ENCODE measurements at places on chromosomes 4 and X.

DNA sequence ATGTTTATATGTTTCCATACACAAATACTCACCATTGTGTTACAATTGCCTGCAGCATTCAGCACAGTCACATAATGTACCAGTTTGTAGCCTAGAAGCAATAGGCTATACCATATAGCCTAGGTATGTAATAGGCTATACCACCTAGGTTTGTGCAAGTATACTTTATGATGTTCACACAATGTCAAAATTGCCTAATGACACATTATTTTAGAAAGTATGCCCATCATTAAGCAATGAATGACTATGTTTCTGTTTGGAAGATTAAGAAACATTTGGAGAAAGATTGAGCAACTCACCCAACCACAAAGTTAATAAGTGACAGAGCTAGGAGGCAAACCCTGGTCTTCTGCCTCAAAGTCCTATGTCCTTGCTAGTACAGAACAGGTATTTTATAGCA lies 96.8 kb upstream of the GRIA3 start:
- no peak for DNase-seq

DNA sequence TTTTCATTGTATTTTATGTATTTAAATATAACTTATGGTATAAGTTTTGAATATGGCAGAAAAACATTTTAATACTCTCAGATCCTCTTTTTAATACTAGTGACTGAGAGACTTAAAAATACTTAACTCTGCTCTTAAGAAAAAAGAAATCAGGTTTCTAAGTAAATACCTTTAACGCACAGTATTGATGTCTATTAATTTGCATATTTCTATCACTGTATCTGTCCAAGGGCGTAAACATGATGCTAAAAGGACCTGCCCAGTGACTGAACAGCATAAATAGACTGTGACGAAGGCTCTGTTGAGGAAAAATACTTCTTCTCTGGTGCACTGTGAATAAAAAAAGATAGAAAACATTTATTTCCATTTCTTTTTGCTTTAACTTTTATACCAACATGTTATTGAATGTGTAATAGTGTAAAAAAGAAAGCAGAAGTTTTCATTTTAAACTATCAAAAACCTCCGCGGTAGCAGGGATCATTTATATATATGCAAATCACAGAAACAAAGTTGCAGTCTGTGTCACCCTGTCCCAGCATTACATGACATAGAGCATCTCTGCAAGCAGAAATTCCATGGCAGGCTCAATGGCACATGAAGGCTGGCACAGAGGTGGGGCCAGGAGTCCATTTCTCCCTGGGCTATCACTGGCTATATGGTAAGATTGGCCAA lies 75.4 kb downstream of the ZAR1 start:
- no peak for DNase-seq

DNA sequence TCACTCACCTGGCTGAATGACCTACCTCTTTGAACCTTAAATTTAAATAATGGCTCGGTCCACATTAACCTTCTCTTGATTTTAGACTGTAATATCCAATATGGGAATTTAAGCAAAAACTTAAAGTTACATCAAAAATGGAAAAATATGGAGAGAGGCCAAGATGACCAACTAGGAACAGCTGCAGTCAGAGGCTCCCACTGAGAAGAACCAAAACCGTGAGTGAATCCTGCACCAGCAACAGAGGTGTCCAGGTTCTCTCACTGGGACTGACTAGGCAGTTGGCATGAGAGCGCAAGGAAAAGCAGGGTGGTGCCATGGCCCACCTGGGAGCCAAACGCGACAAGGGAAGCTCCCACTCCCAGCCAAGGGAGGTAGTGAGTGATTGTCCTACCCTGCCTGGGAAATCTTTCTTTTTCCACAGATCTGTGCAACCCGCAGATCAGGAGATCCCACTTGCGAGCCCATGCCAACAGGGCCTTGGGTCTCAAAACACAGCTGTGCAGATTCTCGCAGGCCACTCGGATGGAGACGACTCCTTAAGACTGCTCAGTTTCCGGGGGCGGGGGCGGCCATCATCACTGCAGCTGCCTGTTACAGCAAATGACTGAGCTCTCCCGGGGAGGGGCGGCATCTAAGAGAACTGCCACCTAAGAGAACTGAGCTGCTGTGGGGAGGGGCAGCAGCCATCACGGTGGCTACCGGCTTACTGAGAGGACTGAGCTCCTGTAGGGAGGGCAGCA lies 343.4 kb downstream of the DMD start:
- no peak for DNase-seq

DNA sequence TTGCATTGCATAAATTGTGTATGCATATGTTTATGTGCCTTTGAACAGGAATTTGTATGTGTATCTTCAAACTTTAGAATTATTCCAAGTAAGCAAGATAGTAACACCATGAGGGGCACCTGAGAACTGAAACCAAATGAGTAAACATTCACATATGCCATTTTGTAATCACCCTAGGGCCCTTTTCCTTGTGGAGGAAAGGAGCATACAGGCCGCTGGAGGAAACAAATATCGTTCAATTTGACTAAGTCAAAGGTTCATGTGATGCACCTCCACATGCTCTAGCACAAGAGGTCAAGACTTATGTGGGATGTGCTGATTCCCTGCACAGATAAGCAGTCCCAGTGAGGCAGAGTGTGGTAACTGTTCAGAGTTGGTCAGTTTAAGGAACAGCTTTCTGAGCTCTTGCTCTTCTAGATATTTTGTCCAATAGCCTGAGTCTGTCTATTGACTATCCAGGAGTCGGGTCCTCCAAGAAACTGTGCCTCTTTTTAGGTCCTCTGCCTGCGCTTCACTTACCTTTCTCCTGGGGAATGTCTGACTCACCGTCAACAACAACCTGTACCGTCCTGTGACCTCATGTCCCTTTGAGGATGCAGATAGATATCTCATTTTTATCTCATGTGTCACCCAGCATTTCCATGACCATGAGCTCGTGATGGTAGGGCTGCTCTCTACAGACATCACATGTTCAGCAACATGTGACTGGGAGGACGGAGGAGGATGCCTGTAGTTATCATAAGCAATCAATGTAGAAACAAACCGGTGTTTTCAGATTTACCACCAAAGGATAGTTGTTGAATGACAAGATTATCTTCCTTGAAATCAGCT lies 196.9 kb downstream of the NWD2 start:
- DNase-seq = no peak

DNA sequence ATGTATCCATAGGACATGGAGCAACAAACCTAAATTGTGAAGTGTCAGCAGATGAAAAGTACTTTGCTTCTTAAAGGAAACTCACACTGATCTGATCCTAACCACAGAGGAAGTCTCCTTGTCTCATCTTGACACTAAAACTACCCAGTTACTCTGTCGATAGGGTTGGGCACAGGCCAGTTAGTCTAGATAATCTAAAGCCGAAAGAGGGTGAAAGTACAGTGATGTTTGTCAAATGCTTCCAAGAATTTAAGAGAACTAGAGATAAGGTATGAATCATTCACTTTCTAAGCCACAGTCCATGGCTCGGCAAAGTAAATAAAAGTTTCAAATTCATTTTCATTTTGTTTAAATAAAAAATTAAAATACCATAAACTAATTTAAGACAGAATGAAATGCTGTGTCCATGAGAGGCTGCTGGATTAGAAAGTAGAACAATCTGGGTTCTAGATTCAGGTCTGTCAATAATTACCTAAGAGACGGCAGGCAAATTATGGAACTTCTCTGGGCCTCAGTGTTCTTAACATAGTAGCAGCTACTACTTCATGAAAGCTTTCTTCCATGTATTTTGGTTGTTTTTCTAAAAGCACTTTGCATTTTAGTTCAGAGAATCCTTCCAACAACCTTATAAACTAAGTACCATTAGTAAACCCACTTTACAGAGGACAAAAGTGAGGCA lies 176.7 kb downstream of the LDB2 start:
- no peak for DNase-seq

- DNase-seq = no peak
Measured at GRCh38 chr4:7462509-7462971, 27.8 kb upstream of the PSAPL1 start.

DNA sequence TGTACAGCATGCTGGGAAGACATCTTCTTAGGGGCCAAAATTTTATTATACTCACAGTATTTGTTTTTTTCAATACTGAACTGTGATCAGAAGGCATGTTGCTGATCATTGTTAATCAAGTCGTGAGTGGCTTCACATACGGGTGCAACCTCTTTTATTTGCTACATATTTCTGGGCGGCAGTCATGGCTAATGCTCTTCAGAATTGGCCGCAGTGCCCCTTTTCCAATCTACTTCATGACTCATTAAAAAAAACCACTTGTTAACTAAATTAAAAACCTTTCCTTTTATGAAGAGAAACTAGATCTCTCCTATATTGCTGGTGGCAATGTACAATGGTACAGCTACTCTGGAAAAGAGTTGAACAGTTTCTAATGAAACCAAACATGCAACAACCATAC lies 101.5 kb upstream of the C1GALT1C1 start:
- no peak for DNase-seq

- DNase-seq = no peak
Measured at GRCh38 chrX:86171366-86171765, 23.1 kb downstream of the DACH2 start.

- no peak for DNase-seq
Measured at GRCh38 chr4:124265701-124266100, 446.8 kb downstream of the ANKRD50 start.

GRCh38 chr4:153210727-153211126 lies 6.5 kb downstream of the TRIM2 start:
- DNase-seq = no peak

- no peak for DNase-seq
Measured at GRCh38 chrX:145002771-145003170, 244.5 kb upstream of the SPANXN1 start.

DNA sequence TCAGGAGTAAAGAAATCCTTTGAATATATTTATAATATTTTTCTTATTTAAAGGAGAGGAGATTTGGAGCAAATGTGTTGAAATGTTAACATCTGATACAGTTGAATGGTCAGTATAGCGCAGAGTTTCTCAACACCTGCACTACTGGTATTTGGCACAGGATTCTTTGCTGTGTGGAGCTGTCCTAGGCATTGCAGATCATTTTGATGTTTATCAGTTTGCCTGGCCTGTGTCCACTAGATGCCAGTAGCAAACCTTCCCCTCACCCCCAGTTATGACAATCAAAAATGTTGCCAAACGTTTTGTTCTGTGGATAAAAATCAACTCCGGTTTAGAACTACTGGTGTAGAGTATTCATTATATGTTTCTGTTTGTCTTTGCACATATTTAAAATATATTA lies 765.3 kb upstream of the SLIT2 start:
- no peak for DNase-seq

DNA sequence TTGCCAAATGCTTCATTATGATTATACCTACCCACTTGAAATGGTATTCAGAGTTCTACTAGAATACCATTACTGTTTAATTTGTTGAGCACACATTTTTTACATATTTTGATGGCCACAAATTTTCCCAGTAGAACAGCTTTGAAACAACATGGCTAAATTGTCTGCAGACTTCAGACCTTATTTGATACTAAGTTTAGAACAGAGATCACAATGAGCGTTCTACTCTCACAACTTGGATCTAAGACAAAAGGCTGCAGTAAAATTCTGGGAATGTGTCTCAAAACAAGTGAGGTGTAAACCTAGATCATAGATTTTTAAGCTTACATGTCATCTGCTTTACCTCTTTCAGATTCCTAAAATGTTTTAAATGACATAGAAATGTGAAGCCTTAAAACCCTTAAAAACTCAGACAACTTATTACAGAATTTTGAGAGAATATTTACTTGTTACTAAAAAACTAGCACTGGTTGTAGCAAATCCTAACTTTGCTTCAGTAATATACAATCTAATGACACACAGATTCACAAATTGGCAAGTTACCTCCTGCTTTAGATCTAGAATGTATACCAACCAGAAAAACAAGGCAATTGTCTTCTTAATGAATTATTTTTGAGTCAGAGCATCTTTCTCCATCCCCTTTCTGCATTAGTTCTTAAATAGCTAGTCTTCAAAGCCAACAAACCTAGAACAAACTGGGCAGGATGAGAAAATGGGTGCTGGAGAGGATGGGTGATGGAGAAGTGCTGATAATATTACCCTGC lies 243.3 kb downstream of the SLC7A11 start:
- DNase-seq = no peak

DNA sequence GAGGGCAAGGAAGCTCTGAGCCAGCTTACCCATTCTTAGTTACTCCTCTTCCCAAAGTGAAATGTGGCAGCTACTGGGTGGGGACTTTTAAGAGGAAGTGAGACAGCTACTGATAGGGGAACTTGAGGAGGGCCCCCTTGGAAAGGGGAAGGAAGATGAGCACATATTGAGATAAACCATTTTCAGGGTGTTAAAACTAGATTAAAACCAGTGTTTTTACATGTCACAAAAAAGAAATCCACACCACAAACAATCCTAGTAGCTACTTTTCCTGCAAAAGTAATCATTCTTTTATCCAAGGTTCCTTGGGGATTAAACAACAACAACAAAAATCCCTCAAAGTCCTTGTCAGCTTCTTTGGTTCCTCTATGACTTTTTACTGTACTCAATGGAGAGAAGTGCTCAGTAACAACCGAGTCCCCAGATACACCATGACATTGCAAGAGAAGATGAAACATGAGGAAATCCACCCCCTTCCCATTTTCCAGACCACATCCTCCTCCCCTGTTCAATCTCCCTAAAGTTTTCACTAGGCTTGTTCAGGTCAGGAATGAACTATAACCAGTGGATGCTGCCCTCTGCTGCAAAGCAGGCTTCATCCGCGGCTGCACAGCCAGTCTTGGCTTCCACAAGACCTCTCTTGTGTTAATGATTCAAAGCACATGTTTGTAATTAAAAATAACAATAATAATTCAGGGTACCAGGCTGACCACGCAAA lies 113.5 kb upstream of the TMEM164 start:
- DNase-seq = no peak

DNA sequence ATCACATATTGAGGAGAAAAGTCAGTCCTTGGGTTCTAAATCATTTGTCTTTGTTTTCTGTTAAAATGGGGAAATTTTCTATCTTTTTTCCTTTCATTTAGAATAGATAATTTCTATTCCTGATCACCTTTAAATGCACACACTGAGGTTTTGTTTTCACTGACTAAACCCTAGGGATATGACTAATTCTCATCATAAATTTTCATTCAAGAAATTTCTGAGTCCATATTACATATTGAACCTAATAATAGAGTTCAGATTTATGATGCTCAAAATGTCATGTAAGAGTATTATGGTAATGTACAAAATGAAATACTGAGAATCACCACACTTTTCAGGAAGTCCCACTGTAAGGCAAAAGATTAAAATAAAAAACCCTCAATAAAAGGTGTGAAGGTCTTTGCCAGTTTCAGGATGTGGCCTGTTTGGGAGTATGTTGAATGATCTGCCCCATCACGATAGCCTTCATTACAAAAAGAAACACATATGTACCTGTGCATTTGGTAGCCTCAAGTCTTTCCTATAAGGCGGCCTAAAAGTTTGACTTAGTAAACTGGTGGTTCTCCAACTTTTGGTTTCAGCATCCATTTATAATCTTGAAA lies 49.4 kb downstream of the LEF1 start:
- no peak for DNase-seq

GRCh38 chrX:102694749-102695148 lies 17.5 kb upstream of the GPRASP2 start:
- DNase-seq = no peak

Data from ecto neural progenitor cell (in vitro differentiated cells).